SJSA1 (cell line): ENCODE measurements at places on chromosomes 6 and 20.

- no peak for DNase-seq
Measured at GRCh38 chr6:12208190-12208589, 82.0 kb upstream of the EDN1 start.

GRCh38 chr6:31799781-31800180 lies 4.2 kb upstream of the VARS1 start:
- no peak for DNase-seq

- DNase-seq: no peak
Measured at GRCh38 chr6:41622206-41622988, 15.9 kb upstream of the MDFI start.

GRCh38 chr6:21522797-21523456 lies 70.6 kb upstream of the SOX4 start:
- DNase-seq: no peak

- peak; percentile 28 for DNase-seq
Measured at GRCh38 chr20:25008388-25009217, 16.1 kb upstream of the APMAP start.

DNA sequence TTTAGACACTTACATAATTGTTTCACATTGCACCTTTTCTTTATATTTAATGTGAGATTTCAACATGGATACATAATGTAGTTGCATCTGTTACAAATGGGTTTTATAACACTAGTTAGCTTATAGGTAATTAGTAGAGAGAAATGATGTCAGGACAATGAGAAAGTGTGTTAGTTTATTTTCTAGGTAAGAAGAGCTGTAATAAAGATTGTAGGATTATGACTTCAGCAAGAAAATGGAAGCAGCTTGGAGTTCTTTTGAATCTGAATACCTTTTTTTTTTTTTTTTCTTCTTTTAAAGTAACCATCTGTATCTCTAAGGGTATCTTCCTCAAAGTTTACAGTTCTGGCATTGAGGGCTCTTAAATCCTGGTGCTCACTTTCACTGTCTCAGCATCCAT lies 35.3 kb downstream of the CD2AP start:
- DNase-seq: no peak

GRCh38 chr6:30730601-30731435 lies 10.7 kb downstream of the TUBB start:
- no peak for DNase-seq

DNA sequence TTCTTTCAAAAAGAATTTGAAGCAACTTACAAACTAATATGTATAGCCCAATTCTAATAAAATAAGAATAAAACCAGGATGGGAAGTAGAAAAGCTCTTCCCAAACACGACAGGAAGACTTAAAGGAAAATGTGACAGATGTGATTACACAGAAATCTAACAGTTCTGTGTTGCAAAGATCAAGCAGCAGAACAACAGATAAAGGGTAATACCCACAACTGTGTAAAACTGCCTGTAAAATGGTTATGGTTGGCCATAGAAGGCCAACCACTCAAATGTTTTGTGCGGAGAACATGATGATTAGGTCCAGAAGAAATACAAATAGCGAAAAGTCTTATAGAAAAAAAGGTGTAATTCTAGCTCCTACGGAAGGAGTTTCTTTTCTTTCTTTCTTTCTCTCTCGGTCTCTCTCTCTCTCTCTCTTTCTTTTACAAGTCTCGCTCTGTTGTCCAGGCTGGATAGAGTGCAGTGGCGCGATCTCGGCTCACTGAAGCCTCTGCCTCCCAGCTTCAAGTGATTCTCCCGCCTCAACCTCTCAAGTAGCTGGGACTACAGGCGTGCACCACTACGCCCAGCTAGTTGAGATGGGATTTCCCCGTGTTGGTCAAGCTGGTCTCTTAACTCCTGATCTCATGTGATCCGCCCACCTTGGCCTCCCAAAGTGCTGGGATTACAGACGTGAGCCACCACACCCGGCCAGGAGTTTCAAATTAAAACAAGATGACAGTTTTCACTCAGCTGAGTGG lies 128.5 kb downstream of the QRSL1 start:
- no peak for DNase-seq

DNA sequence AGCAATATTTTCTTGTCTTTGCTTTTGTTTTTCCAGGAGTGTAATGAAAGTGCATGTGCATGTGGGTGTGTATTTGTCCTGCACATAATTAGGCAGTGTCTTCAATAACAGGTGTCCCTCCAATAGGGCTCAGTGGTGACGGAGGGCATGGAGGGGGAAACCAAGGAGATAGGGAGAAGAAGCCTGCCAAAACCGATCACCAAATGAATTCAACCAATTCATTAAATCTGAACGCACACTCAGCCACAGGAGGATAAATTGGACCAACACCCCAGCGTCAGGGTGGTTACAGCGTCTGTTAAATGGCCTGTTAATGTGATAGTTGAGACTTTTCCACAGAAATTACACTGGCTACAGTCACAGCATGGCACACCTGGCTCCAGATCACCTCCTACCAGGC lies 527.6 kb downstream of the CD83 start:
- no peak for DNase-seq

DNA sequence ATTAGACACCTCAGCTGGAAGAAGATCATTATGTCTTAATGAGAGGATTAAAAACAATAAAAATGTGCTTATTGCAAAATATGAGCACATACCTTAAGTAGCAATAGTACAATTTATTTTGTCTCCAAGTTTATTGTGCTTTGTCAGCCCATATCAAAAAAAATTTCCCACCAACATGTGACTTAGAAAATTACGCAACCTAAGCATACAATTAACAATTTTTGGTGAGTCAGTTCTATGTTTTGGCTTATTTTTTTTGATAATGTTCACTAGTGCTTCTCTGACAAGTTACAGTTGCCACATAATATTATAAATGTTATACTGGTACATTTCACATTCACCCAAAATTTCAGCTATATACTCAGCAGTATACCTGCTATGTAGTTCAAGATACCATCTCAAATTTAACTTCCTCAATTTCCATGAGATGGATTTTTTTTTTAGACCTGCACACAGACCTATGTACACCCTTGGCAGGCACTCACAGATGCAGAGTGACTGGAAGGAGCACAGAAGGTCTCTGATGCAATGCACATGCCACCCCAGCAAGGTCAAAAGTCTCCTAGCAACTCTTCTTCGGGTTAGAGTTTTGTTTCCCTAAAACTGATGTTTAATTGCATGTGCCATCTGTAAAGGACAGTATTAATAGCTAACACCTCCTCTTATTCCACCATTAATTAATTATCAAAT lies 112.4 kb downstream of the PRKN start:
- no peak for DNase-seq

- no peak for DNase-seq
Measured at GRCh38 chr6:94376876-94377275, 957.5 kb upstream of the EPHA7 start.

GRCh38 chr6:47061309-47062300 lies 19.5 kb upstream of the ADGRF1 start:
- DNase-seq: no peak

- no peak for DNase-seq
Measured at GRCh38 chr20:56362833-56363413, 4.1 kb downstream of the FAM210B start.
